ENCODE measurements at places on chromosomes 3 and 15.

DNA sequence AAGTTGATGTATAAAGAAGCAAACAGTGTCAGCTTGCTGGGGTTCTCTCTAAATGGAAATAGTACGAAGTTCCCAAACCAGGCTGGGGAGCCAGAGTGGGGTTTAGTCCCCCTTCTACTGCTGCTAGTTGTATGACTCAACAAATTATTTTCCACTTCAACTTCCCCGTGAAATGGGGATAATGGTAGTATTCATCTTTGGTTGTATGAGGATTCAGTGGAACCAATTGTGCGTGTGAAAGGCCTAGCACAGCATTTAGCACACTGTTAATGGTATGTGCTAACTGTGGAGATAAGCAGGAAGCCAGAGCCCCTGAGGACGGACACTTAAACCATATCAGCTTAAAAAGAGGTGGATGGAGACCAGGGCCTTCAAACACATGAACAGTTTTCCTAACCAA is 4.2 kb downstream of the SORD start:
- DNase-seq, result no peak

- no peak for DNase-seq
Observed at GRCh38 chr15:67383899-67384298, 129.3 kb downstream of the IQCH start.

- DNase-seq, result peak; percentile 13
Observed at GRCh38 chr3:177647341-177647740, 450.1 kb upstream of the TBL1XR1 start.

DNA sequence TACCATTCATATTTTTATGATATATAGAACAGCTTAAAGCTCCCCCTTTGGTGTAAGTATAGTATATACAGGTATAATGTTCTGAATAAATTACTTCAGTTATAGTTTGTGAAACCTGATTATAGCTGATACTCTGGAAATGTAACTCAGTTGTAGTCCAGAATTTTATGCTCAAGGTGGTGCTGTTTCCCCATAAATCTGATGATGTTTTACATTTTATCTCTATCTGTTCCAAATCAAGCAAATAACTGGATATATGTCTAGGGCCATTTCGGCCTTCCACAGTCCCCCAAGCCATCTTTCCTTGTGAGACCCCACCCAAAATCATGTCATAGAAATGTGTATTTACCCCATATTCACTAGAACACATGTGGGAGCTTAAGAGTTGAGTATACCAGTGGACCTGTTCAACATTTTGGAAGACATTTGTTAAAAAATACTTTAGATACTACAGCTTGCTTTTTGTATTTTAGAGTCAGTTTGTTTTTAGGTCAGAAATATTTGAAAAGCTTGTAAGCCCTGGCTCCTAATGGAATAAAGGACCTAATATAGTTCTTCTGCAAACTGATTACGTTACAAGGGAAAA is 107.1 kb downstream of the ATG7 start:
- peak; percentile 30 for DNase-seq

- DNase-seq, result peak; percentile 85
Observed at GRCh38 chr15:70892002-70892911, at the start of the genes LRRC49 and THAP10. TSS of gene LRRC49 (plus strand) at chr15:70892826. CDS start at chr15:70892895, 69 bp downstream. TSS of gene THAP10 (minus strand) at chr15:70892433. CDS start at chr15:70892272, 161 bp downstream.

- DNase-seq, result peak; percentile 33
Observed at GRCh38 chr3:9398700-9399336, 1.4 kb downstream of the SETD5 start.

DNA sequence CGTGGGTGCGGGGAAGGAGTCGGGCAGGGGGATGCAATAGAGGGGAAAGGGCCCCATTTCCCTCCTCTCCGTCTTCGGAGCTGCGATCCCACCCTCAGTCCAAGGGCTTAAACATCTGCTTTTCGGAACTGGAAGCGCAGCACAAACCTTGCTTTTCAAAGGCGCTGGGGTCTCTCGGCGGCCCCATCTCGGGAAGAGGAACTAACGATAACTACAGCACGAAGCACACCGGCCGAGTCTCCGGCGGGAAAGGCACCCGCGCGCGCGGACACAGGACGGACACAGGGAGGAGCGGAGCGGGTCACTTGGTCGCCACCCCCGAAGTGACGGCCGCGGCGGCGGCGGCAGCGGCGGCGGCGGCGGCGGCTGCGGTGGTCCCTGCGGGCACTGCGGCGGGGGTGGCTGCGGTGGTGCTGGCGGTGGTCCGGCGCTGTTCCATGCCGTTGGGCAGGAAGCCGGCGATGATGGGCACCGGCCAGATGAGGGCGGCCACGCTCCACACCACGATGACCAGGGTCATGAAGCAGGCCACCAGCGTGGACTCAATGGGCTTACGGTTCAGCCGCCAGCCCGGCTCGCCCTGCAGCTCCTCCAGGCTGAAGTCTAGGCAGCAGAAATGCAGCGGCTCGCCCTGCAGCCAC is 1.1 kb downstream of the TMEM158 start:
- DNase-seq, result peak; percentile 4

GRCh38 chr15:79844221-79844620 is 52.6 kb downstream of the MTHFS start:
- DNase-seq, result no peak

DNA sequence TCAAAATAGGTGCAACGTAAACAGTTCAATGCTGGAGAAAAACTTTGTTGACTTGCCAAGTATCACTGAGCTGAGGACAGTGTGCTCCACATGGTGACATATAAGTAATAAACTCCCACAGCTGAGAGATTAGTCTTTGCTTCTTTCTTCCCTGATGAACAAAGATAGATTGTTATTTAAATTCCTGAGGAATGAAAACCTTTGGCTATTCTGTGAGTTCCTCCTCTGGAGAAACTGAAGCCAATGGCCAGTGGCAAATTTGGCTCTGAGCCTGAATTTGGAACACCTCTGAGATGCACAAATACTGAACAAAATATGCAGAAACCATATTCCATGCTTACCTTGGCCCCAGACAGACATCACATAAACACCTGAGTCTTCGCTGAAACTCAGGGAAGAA is 63.3 kb downstream of the RPL22L1 start:
- DNase-seq, result no peak

GRCh38 chr15:45862034-45862433 is 227.2 kb downstream of the SQOR start:
- DNase-seq, result no peak

DNA sequence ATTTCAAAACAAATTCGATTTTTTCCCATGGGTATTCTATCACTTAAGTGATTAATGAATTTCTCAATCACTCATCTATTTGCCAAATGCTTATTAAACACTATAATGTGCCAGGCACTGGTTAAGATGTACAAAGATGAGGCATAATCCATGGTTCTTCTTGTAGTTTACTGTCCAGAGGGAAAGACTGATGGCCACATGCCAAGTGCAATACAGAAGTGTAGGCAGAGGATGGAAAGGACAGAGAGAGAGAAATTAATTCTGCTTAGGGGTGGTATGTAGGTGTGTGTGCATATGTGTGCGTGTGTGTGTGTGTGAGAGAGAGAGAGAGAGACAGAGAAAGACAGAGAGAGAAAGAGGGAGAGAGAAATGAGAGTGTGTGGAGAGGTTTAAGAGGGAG is 120.8 kb upstream of the CCNL1 start:
- DNase-seq, result no peak

- no peak for DNase-seq
Observed at GRCh38 chr3:76497636-76498035, 542.3 kb upstream of the ROBO2 start.

DNA sequence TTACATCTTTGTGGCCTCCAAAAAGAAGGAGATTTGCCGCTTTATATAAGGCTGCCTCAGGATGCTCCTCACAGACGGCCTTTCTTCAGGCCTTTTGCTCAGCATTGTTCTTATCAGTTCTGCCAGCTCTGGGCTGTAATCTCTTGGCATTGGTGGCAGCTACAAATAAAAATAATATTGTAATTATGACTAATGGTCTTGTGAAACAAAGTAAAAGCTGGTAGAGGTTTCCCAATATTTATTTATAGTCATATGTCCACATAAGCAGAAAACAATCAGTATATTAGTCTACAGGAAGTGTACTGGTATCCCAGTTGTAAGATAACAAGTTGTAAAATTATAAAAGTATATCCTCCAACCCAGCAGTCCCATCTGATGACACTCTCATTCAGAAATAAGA is 7.3 kb downstream of the NEK4 start:
- DNase-seq, result no peak

DNA sequence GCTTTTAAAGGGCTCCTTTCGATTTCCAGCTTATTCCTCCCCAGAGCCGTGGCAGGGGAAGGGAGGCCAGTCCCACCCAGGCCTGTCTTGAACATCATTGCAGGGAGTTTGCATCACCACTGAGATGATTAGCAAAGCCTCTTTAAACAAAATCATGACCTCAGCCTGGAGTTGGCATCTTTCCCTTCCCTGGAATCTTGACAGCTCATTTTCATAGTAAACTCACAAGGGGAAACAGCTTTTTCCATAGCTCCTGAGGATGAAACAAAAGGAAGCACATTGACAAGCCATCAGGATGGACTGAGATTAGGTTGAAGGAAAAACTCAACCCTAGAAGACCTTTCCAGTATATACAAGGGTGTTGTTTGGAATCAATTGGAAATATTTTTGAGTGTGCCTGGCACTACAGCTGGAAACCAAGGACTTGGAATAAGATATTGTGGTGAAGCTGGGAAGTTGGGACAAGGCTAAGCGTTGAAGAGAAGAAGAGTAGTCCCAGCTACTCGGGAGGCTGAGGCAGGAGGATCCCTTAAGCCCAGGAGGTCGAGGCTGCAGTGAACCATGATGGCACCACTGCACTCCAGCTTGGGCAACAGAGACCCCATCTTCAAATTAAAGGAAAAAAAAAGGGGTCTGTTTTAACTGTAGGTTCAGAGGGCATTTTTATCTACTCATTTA is 3.1 kb upstream of the LARP6 start:
- DNase-seq, result no peak

GRCh38 chr3:117322866-117323265 is 613.3 kb downstream of the TUSC7 start:
- no peak for DNase-seq

- peak; percentile 8 for DNase-seq
Observed at GRCh38 chr3:134640872-134641470, 9.9 kb downstream of the KY start.

GRCh38 chr3:144314946-144315345 is 343.3 kb downstream of the DIPK2A start:
- DNase-seq, result no peak

GRCh38 chr15:77070180-77070494 is 772 bp downstream of the TSPAN3 start:
- no peak for DNase-seq

DNA sequence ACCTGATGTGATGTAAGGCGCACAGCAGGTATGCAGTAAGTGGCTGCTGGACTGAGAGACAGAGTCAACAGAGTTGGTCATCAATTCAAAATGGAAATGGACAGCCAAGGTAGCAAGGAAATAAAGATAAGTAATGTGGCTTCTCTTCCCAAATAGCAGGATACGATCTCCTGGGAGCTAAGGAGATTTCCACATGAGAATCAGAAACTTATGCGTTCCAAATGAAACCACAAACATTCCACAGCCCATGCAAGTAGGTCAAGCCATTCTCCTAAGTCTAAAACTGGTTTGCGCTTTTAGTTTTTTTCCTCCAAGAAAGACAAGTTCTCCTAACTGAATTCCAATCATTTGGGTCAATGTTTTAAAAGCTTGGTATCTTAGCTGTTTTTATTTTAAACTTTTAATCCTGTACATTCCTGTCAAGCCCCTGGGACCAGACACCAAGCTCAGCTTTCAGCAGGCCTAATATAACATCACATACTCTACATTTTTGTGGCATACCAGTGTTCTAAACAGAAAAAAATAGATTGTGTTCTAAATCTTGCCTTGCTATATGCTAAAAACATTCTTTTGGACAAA is 73.7 kb upstream of the TSPAN3 start:
- DNase-seq, result no peak

GRCh38 chr3:11764931-11765363 is 81.7 kb downstream of the TAMM41 start:
- no peak for DNase-seq

GRCh38 chr3:44343421-44343820 is 4.9 kb downstream of the TCAIM start:
- DNase-seq, result no peak

DNA sequence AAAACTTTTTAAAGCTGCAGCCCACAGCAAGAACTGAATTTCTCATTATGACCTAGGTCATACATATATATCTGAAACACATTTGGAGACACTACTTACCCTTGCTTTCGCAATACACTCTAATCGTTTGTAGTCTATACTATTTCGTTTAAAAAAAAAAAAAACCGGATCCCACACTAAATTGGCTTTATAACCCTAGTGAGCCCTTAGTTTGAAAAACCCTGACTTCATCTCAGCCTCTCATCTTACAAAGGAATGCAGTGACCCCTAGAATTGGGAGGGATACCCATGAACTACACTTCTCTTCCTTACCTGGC is 4.2 kb downstream of the RARRES1 start:
- no peak for DNase-seq

- DNase-seq, result no peak
Observed at GRCh38 chr15:37058316-37058985, 41.9 kb downstream of the MEIS2 start.

- no peak for DNase-seq
Observed at GRCh38 chr3:36650271-36650671, 114.1 kb downstream of the DCLK3 start.

GRCh38 chr15:100256101-100256969 is 85.4 kb downstream of the ADAMTS17 start:
- DNase-seq, result no peak

GRCh38 chr3:119580067-119580760 is 922 bp downstream of the ADPRH start:
- peak; percentile 8 for DNase-seq

GRCh38 chr15:91938136-91938535 is 84.6 kb downstream of the SLCO3A1 start:
- DNase-seq, result no peak

GRCh38 chr3:195896361-195897080 is 11.8 kb downstream of the TNK2 start:
- peak; percentile 42 for DNase-seq

DNA sequence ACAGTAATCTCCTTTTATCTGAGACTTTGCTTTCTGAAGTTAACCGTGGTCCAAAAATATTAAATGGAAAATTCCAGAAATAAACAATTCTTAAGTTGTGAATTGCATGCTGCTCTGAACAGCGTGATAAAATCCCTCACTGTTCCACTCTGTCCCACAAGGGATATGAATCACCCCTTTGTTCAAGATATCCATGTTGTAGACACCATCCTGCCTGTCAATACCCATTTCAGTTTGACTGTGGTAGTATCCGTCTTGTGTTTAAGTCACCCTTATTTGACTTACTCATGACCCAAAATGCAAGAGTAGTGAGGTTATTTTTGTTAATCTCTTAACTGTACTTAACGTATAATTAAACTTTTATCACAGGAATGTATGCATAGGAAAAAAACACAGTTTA is 435.0 kb downstream of the SHQ1 start:
- no peak for DNase-seq

DNA sequence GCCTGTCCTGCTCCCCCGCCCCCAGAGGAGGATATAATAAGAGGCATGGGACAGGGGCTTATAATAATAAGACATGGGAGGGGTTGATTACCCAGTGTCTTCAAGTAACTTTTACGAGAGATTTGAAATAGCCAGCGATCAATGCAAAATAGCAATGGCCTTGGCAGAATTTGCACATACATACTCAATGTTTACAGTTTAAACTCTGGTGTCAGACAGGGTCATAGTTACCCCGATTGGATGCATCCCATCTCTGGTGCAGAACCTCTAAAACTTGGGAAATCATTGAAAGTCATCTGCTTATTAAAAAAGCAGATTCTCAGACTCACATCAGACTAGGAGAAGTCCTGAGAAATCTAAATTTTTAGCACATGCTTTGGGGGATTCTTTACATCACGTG is 61.0 kb downstream of the TRAK1 start:
- no peak for DNase-seq
